ENCODE measurements at places on chromosomes 2 and 18.

DNA sequence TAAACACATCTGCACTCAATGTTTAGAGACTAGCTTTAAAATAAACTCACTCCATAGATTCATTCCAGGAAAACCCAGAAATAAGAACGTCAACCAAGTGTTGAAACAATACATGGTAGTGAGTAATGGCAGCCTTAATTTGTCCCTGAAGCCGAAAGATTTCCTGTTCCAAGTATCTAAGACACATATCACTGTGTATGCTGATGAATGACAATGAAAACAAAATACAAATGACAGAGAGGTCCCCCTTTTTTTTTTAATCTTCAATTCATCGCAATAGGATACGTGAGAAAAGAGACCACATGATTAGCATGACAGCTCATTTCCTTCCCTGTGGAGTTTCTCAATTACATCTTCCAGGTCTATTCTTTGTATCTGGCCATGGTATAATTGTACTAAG lies 160.5 kb upstream of the STK17B start:
- no peak overlapping the region for H3K4me3 ChIP-seq
- DNase-seq: no peak
- H3K27me3 ChIP-seq: no peaks in the 10 kb centered on the region
- no peaks in the 10 kb centered on the region for H3K36me3 ChIP-seq
- peaks cover 7% of the 10 kb centered on the region for H3K4me1 ChIP-seq

DNA sequence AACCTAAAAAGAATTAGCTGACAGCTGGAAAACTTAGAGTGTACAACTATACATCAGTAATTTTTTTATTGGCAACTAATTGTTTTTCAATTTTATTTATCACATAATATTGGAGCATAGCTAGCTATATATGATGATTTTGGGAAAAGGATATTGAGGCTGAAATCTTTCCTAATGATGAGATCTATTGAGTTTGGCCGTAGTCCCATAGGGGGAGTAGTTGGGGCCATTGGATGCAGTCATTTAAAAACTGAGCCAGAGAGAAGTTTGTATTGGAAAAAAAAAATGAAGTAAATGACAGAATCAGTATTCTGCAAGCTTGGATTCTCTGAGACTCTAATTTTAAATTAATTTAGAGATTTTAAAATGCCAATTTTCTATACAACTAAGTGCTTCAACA lies 179.8 kb downstream of the LTBP1 start:
- no peak overlapping the region for H3K27ac ChIP-seq
- H3K4me3 ChIP-seq: no peak overlapping the region
- no peaks in the 10 kb centered on the region for H3K27me3 ChIP-seq
- H3K36me3 ChIP-seq: no peaks in the 10 kb centered on the region

DNA sequence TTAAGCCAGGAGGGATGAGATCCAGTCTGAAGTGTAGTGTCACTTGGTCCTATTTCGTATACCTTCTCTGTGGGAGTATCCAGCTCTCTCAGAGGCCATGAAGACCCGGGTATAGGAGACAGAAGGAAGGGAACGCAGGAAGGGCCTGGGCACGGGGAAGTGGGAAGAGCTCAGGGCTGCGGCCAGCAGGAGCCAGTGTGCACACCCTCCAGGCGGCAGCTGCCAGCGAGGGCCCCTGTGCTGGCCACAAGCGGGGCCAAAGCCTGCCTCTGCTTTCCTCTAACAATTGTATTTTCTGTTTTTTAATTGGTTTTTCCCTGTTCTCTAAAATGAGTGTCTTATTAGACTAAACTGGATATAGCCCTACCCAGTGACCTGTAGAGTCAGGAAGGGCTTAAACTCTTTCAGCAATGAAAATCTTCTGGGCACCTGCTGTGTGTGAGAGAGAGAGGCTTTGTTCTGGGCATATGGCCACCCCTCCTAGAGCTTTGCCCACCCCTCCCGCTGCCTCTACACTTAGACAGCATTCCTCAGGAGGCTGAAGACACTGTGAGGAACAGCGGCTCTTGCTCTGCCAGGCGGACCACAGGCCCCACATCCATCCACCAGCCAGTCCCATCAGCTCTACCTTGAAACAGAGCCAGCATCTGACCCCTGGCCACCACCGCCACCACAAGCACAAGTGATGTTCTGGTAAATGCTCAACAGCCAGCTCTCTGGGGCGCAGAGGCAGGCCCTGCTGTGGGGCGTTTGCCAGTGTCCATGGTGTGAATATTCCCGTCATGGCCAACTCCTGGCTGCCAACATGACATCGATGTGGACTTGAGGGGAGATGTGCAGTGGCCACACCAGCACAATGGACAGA lies 9.5 kb downstream of the GPR17 start:
- H3K4me1 ChIP-seq: peaks cover 17% of the 10 kb centered on the region
- DNase-seq: no peak
- no peaks in the 10 kb centered on the region for H3K27me3 ChIP-seq
- H3K36me3 ChIP-seq: peaks cover 10% of the 10 kb centered on the region
- H3K4me3 ChIP-seq: no peak overlapping the region
- no peak overlapping the region for H3K27ac ChIP-seq

GRCh38 chr2:45712570-45712969 lies 61.1 kb downstream of the PRKCE start:
- H3K36me3 ChIP-seq: peaks cover 4% of the 10 kb centered on the region
- no peak overlapping the region for H3K27ac ChIP-seq
- H3K4me1 ChIP-seq: peaks cover 11% of the 10 kb centered on the region
- no peaks in the 10 kb centered on the region for H3K27me3 ChIP-seq

GRCh38 chr2:524442-524841 lies 152.8 kb downstream of the TMEM18 start:
- H3K27ac ChIP-seq: no peak overlapping the region
- H3K36me3 ChIP-seq: no peaks in the 10 kb centered on the region
- H3K4me3 ChIP-seq: no peak overlapping the region

DNA sequence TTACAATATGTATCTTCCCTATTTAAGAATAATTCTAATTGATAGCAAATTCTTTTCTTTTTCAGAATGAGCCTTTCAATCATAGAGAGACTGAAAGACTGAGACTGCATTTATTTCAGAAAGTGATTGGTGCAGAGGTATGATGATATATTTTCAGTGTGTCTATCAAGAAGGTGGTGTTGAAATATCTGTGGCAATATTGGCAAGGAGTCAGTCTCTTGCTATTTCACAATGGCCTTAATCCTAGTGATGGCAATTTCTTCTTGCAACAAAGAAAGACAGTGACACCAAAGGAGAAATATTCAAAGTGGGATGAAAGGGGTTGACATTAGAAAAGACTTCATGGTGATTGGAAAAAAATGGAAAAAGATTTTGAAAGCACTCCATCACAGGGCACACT lies 21.7 kb upstream of the ZBTB14 start:
- no peak overlapping the region for H3K4me3 ChIP-seq
- no peak for DNase-seq
- H3K4me1 ChIP-seq: no peaks in the 10 kb centered on the region
- no peaks in the 10 kb centered on the region for H3K36me3 ChIP-seq
- no peak overlapping the region for H3K27ac ChIP-seq

DNA sequence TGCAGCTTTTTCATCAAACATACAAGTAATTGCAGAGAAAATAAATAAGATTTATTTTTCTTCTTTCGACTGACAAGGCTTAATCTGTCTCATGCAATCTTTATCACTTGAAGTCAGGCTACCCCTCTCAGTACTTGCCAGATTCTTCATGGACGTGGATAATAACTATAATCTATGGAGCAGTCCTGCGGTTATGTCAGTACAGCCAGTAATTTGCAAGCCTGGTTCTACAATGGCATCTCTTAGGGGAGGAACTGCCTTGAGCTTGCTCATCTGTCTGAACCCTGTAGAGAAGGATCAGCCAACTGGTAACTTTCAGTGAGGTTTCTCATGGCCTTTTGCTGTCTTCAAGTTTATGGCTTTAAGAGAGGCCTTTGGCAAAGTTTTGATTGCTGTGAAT lies 35.5 kb upstream of the LRRTM1 start:
- H3K4me1 ChIP-seq: no peaks in the 10 kb centered on the region
- no peak overlapping the region for H3K27ac ChIP-seq
- no peaks in the 10 kb centered on the region for H3K36me3 ChIP-seq
- H3K27me3 ChIP-seq: no peaks in the 10 kb centered on the region
- DNase-seq: no peak

- H3K4me3 ChIP-seq: no peak overlapping the region
- no peak overlapping the region for H3K27ac ChIP-seq
- no peak for DNase-seq
Measured at GRCh38 chr18:73980289-73980979, 167.2 kb downstream of the FBXO15 start.

DNA sequence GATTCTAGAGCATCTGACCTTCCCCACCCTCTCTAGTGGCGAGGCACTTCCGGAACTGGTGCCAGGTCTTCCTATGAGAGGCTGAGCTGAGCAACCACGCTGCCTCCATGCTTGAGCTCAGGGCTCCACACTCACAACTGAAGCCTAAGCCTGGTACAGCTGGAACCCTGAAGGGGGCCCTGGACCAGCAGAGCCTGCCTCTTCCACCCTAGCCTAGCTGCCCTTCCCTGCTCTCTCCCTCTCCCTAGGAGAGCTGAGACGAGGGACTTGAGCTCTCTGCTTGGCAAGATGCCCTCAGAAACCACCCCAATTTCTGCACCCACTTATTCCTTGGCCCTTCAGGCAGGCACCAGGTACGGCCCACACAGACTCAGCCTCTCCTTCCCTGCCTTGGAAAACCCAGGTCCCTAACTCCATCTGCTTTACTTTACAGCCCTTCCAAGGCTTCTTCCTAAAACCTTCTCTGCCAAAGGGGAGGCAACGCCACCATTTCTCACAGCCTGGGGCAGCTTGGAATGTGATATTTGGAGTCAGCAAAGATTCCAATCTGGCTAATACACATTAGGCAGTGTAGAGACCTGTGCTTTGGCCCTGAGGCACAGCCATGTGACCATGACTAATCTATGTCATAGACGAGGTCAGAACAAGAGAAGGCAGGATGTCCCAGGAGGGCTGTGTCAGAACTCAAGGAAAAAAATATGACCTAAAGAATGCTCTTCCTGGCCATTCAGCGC lies 18.8 kb downstream of the COX7A2L start:
- H3K36me3 ChIP-seq: peaks cover 27% of the 10 kb centered on the region
- peaks cover 22% of the 10 kb centered on the region for H3K4me1 ChIP-seq
- no peak overlapping the region for H3K4me3 ChIP-seq

DNA sequence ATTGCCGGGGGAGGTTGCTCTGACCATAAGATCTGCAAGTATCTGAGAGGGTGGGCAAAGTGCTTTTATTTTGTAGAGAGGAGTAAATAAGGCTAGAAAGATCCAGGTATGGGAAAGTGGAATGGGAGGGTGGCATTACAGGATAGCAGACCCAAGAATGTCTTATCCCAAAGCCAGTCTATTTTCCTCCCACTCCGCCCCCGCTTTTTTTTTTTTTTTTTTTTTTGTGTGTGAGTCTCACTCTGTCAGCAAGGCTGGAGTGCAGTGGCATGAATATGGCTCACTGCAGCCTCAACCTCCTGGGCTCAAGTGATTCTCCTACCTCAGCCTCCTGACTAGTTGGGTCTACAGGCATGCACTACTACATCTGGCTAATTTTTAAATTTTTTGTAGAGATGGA lies 31.5 kb downstream of the ARID5A start:
- H3K36me3 ChIP-seq: no peaks in the 10 kb centered on the region
- no peak for DNase-seq
- no peaks in the 10 kb centered on the region for H3K27me3 ChIP-seq
- H3K4me1 ChIP-seq: no peaks in the 10 kb centered on the region
- no peak overlapping the region for H3K4me3 ChIP-seq

GRCh38 chr2:100977511-100977910 lies 24.6 kb upstream of the RPL31 start:
- H3K4me3 ChIP-seq: no peak overlapping the region
- no peaks in the 10 kb centered on the region for H3K27me3 ChIP-seq
- no peak for DNase-seq
- H3K36me3 ChIP-seq: peaks cover 38% of the 10 kb centered on the region
- H3K27ac ChIP-seq: no peak overlapping the region
- H3K4me1 ChIP-seq: no peaks in the 10 kb centered on the region

DNA sequence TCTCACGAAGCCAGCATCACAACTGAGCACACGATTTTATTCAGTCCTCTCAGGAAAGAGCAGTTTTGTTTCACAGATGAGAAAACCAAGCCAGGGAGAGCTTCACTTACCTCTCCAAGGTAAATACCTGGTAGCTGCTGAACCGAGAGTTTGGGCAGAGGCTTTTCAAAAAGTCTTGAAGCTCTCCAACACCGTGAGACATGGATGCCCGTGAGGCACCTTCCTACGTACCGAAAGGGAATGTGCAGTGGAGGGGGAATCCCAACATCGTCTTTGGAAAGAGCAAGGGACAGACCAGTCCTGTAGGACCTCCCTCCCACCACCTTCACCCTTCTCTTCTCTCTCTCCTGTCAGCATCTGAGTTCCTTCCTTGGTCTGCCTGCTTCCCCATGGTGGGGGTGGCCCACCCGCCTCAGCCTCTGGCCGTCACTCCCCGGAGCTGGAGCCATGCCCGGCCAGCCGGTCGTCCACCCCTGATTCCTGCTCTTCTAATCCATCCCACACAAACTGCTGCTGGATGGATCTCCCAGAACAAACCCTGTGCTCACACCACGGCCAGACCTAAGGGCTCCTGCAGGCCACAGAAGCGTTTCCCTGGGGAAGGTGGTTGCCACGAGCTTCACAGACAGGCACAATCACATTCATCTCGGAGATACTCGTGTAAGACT lies 97.3 kb upstream of the SNTG2 start:
- no peak overlapping the region for H3K4me3 ChIP-seq
- no peaks in the 10 kb centered on the region for H3K36me3 ChIP-seq
- H3K27me3 ChIP-seq: no peaks in the 10 kb centered on the region

DNA sequence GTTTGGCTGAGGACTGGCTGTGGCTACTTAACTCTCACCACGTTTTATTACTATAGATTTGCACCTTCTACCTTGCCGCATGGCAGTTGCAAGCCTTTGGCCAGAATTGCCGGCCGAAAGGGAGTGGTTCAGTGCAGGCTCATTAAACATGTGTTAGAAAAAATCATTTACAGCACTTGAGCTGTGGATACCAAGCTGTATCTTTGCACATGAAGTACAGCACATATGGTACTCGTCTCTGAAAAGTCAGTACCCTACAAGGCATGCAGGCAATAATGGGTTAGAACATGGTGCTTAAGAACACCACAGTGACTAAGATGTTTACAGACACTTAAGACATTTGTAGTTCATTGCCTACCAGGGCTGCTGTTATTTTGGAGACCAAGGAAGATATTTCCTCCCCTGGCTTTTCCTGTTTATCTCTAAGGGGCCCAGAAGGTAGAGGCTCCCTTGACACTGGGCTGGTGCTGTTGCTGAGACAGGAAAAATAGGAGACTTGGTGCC lies 103.1 kb downstream of the ZNF532 start:
- H3K27me3 ChIP-seq: no peaks in the 10 kb centered on the region
- H3K36me3 ChIP-seq: peaks cover 13% of the 10 kb centered on the region
- H3K4me3 ChIP-seq: no peak overlapping the region
- H3K4me1 ChIP-seq: peaks cover 4% of the 10 kb centered on the region
- DNase-seq: no peak
- no peak overlapping the region for H3K27ac ChIP-seq

GRCh38 chr18:32295604-32296003 lies 105.8 kb downstream of the MEP1B start:
- DNase-seq: no peak
- no peak overlapping the region for H3K27ac ChIP-seq
- no peak overlapping the region for H3K4me3 ChIP-seq
- no peaks in the 10 kb centered on the region for H3K36me3 ChIP-seq

Measured in suprapubic skin (tissue), 4 donors.